Fibroblast of skin of left biceps (primary cell): ENCODE measurements at places on chromosomes 7 and 10.

GRCh38 chr10:61464461-61465170 is 11.4 kb upstream of the TMEM26 start:
- DNase-seq = peak; percentile 47

DNA sequence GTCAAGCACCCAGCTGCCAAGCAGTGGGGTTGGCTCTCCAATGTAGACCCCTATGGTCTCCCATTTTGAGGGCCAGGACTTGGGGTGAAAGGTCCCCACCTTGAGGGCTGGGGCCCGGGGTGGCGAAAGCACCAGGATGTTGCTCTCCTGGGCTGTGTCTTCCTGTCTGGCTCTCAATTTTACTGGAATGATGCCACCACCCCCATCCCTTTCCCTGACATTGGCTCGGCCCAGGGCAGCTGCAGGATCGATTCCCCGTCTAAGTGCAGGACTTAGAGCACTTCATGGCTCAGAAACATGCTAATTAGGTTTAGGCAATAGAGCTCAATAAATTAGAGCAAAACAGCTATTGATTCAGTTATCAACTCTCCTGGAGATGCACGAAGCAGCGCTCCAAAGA is 27.0 kb upstream of the HSPA12A start:
- DNase-seq = no peak

DNA sequence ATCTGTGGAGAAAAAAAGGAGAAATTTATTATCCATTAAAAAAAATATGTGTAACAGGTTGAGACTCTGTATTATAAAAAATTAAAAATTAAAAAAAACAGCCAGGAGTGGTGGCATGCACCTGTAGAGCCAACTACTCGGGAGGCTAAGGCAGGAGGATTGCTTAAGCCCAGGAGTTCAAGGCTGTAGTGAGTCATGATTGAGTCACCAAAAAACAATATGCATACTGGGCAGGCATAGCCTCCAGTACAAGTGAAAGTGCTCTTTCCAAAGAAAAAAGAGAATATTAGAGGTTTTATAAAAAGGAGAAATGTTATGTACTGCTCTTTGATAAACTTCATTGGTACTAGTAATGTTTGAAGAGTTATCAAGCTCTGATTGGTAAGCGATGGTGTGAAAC is 647.1 kb upstream of the ZWINT start:
- no peak for DNase-seq

DNA sequence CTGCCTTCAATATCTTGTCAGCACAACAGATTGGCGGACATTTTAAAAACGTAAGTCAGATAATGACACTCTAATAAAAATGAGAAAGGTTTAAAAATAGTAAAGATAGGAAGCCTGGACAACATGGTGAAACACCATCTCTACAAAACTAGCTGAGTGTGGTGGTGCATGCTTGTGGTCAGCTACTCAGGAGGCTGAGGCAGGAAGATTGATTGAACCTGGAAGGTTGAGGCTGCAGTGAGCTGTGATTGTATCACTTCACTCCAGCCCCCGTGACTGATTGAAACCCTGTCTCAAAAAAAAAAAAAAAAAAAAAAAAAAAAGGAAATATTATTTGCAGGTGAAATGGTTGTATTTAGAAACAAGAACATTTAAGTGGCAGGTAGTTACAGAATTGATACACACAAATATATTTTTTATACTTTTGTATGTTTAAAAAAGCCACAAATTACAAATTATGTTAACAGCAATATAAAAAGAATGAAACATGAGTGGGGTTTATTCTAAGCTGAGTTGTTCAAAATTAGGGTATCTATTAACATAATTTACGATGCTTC is 141.9 kb downstream of the ADK start:
- peak; percentile 46 for DNase-seq

- DNase-seq = no peak
Measured at GRCh38 chr7:22698767-22699166, 28.2 kb upstream of the IL6 start.

DNA sequence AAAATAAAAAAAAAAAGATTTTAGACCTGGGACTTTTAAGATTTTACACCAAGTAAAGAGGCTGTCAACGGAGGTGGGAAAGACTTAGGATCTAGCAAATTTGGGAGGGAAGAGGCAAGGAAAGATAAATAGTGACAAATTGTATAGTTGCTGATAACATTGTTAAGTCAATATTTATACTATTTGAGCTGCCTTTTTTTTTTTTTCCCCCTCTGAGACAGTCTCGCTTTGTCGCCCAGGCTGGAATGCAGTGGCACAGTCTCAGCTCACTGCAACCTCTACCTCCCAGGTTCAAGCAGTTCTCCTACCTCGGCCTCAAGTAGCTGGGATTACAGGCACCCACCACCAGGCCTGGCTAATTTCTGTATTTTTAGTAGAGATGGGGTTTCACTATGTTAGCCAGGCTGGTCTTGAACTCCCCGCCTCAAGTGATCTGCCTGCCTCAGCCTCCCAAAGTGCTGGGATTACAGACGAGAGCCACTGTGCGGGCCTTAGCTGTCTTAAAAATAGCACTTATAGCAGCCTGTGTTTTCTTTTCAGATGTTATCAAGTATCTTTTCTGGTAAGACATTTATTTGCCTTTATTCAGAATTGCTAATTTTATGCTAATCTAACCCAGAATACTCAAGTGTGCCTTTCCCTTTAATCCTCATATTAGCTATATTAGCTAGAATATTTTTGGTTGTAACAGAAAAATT is 94.5 kb downstream of the MMRN2 start:
- DNase-seq = no peak

GRCh38 chr7:25711940-25712339 is 440.1 kb upstream of the NFE2L3 start:
- DNase-seq = no peak

GRCh38 chr7:22193450-22193983 is 163.4 kb downstream of the RAPGEF5 start:
- DNase-seq = no peak

DNA sequence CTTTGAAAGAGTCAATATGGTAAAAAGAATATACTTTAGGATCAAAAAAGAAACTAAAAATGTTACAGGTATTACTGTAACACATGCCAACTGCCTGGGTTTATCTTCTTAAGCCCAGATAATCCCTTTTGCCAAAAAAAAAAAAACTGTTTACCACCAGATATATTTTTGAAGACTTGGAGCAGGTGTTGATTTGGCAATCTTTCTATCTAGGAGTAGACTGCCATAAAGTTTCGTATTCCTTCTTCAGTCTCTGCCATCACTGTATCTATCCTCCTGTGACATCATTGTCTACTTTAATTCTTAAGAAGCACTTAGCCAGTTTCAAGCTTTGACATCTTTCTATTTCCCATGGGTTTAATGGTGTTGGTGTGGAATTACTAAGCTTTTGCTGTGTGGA is 161.0 kb downstream of the ST7 start:
- no peak for DNase-seq

- DNase-seq = no peak
Measured at GRCh38 chr7:142585425-142585824, 163.8 kb upstream of the PRSS1 start.

DNA sequence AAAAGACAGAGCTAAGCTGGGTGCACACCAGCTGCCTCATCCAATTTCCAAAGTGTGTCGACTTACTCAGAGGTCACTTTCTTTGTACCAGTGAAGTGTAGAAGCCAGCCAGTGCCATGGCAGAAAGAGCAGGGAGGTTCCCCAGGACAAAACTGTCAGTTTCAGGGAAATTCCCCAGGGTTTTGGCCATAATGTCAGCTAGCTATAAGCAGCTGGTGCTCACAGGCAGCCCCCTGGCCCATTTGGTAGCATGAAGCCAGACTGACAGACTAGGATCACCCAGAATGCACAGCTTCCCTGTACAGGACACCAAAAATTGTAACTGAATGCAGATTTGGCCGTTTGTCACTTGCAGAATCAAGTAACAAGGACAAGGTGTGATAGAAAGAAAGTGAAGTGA is 28.6 kb downstream of the MRPL32 start:
- DNase-seq = no peak

GRCh38 chr7:129829737-129830631 is 122.8 kb downstream of the UBE2H start:
- DNase-seq = peak; percentile 56

GRCh38 chr10:132293813-132294520 is 13.8 kb downstream of the STK32C start:
- no peak for DNase-seq

- no peak for DNase-seq
Measured at GRCh38 chr10:3465406-3465891, 292.9 kb upstream of the PITRM1 start.

DNA sequence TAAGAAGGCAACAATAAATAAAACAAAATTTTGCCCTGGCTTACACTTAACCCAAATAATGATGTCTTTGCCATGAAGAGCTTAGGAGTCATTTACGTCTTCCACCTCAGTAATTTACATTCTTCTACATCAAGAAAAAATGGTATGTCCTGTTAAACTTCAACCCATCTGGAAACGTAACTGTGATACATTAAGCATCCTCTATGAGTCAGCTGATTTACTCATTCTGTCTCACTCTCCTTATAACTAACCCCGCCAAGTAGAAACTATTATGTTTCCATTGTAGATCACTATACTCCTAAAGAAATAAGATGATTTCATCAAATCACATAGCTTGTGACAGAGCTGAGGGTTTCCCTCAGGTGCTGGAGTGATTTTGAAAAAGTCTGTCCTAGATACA is 330.7 kb downstream of the CDC14C start:
- no peak for DNase-seq

DNA sequence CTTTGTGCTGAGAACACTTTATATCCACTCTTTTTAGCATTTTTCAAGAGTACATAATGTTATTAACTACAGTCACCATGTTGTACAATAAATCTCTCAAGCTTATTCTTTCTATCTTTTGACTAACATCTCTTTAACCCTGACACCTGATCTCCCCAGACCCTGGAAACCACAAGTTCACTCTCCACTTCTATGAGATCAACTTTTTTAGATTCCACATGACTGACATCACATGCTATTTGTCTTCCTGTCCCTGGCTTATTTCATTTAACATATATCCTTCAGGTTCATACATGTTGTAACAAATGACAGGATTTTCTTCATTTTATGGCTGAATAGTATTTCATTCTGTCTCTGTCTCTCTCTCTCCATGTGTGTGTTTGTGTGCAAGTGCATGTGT is 15.5 kb downstream of the SLC13A1 start:
- DNase-seq = no peak

GRCh38 chr7:32275216-32276009 is 205.2 kb upstream of the PDE1C start:
- no peak for DNase-seq

- no peak for DNase-seq
Measured at GRCh38 chr7:155257482-155258225, 40.0 kb upstream of the INSIG1 start.

DNA sequence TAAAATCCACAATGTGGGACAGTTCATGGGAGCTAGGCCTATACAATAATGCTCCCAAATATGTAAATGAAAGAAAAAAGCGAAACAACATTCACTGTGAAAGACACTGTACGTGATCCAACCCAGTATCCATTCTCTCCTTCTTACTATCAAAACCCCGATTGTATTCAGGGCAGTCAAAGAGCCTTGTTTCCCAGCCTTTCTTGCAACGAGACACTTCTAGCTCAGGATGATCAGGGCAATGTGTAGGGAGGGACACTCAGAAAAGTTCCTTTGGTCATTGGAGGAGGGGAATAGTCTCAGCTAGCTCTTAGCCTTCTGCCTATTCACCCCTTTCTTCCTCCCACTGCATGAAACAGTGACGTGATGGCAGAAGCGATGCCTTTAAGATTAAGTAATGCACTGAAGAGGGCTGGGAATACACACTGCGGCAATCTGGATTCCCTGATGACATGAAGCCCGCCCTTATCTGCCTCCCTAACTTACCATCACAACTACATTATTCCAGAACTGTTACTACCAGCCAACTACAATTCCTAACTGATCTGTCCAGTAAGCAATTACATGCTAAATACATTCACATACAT is 27.3 kb downstream of the UBE2H start:
- peak; percentile 42 for DNase-seq

- DNase-seq = no peak
Measured at GRCh38 chr7:30285536-30286284, 1.3 kb downstream of the ZNRF2 start.

DNA sequence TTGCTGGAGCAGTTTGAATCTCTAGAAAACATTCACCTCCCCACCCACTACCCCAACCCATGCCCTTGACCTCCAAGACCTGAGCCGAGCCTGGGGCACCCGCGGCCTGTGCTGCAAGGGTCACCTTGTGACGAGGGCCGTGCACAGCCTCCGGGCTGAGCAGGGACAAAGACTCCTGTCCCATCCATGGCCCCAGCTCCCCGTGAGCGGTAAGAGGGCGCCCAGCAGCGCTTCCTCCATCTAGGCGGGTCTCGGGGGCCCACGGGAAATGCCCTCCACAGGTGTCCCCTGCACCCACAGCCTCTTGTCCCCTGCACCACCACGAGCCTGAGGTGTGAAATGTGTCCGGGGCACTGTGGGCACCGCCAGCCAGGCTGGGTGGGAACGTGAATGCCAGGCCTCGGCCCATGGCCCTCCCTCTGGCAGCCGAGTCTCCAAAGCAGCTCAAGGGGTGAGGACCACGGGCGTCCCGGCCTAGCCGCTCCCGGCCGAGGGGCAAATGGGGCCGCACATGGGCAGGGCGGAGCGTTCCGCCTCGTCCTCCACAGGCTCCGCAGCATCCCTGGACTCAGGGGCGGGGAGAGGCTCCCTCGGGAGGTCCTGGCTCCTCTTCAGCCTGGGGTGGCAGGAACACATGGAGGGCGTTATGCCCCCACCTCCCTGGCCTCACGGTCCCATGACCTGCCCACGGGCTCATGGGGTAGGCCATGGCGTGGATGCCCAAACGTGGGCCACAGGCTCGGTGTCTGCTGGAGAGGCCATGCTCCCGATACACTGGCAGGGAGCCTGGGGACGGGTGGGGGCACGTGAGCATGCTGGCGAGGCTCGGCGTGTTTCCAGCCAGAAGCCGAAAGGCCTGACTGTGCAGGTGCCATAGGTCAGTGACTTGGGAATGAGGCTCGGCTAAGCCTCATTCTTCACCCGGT is 21.1 kb downstream of the DPYSL4 start:
- no peak for DNase-seq

- no peak for DNase-seq
Measured at GRCh38 chr7:98249106-98249505, 2.9 kb downstream of the TECPR1 start.

- DNase-seq = no peak
Measured at GRCh38 chr7:74542558-74543117, 88.9 kb downstream of the GTF2IRD1 start.

- no peak for DNase-seq
Measured at GRCh38 chr7:30810986-30811385, 39.8 kb downstream of the MINDY4 start.
